ENCODE measurements at places on chromosomes 16 and 17. TPM values are rescaled to one million over a fixed set of nuclear protein-coding genes. Genes with fewer than 3 reads are reported as not detected.

CHST5 gene
- 0.16 TPM for total RNA-seq

SLC47A1 gene
- 3.1 TPM for total RNA-seq

RCVRN gene
- 0.16 TPM for total RNA-seq

DUS1L gene
- 21.4 TPM for total RNA-seq

CDH11 gene
- 258 TPM for total RNA-seq
